Neural crest cell (in vitro differentiated cells): ENCODE measurements at places on chromosomes 7 and 10.

- DNase-seq: no peak
Observed at GRCh38 chr7:139394540-139394939, 34.8 kb downstream of the LUC7L2 start.

DNA sequence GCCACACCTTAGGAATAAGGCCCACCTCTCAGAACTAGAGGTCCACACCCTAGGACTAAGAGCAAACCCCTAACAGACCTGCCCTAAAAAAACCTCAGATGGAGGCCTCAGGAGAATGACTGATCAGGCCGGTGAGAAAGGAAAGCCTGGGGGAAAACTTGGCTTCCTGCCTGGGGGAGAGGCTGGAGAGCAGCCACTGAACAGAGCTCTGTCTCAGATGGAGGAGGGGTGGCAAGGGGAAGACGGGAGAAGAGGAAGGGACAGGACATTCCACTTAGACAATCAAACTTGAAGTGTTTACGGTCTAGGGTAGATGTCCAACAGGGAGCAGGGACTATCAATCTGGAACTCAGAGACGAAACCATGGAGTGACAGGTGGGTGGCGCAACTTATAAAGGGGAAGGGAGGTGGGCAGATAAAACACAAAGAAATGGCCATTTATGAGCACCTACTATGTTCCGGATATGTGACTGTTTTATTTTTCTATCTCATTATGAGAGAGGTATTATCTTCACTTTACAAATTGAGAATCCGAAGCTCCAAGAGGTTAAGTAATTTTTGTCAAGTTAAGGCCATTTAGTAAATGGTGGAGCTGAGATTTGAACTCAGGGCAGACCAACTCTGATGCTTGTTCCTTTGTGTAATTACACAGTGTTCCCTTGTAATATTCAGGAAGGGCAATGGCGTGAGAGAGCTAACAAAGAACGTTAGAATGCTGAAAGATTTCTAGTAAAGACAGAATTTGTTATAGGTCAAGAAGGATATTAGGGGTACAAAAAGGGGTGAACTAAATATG lies 82.6 kb downstream of the DNMBP start:
- no peak for DNase-seq

- no peak for DNase-seq
Observed at GRCh38 chr7:82755705-82756551, 312.4 kb upstream of the CACNA2D1 start.

DNA sequence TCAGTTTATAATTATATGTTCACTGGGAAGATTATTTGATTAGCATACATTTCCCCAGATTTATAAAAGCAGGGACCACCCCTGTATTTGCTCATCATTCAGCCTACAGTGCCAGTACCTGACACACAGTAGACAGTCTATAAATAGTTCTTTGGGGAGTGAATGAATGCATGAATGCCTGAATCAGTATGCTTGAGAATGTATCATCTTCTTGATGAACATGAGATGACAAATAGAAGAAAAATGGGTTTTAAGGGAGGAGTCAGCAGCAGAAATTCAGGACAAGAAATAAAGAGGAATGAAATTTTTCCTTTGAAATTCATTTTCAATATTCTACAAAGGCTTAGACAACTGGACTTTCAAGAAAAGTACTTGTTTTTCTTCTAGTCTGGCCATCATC lies 295.8 kb upstream of the LRRTM3 start:
- no peak for DNase-seq

- DNase-seq: no peak
Observed at GRCh38 chr10:3802526-3803265, 17.7 kb upstream of the KLF6 start.
